NCI-H1105 treated with DMSO at 0.1 percent for 48 hours (cell line): ENCODE measurements at places on chromosomes 6 and 20.

GRCh38 chr6:13044896-13045295, 283.4 kb downstream of the TBC1D7 start:
- no peak for DNase-seq

- no peak for DNase-seq
Observed at GRCh38 chr6:170108456-170108855, 182.4 kb downstream of the DLL1 start.

GRCh38 chr6:71127374-71127773, 161.2 kb upstream of the OGFRL1 start:
- no peak for DNase-seq

- no peak for DNase-seq
Observed at GRCh38 chr6:85419046-85419759, 30.7 kb upstream of the NT5E start.

GRCh38 chr6:44732243-44732642, 344.7 kb downstream of the CDC5L start:
- no peak for DNase-seq
